ENCODE measurements at places on chromosomes 2 and 18.

GRCh38 chr18:57502624-57503023, 67.5 kb downstream of the ONECUT2 start:
- H3K27me3 ChIP-seq, result peaks cover 3% of the 10 kb centered on the region
- no peak overlapping the region for H3K27ac ChIP-seq
- H3K36me3 ChIP-seq, result no peaks in the 10 kb centered on the region
- H3K4me1 ChIP-seq, result peaks cover 3% of the 10 kb centered on the region

GRCh38 chr2:88199912-88200682, 30.0 kb downstream of the THNSL2 start:
- no peaks in the 10 kb centered on the region for H3K4me1 ChIP-seq
- H3K27me3 ChIP-seq, result peaks cover 39% of the 10 kb centered on the region
- no peaks in the 10 kb centered on the region for H3K36me3 ChIP-seq

GRCh38 chr2:153291718-153292117, 186.8 kb downstream of the RPRM start:
- no peak overlapping the region for H3K4me3 ChIP-seq
- DNase-seq, result no peak
- H3K27ac ChIP-seq, result no peak overlapping the region
- no peaks in the 10 kb centered on the region for H3K36me3 ChIP-seq
- H3K4me1 ChIP-seq, result no peaks in the 10 kb centered on the region

DNA sequence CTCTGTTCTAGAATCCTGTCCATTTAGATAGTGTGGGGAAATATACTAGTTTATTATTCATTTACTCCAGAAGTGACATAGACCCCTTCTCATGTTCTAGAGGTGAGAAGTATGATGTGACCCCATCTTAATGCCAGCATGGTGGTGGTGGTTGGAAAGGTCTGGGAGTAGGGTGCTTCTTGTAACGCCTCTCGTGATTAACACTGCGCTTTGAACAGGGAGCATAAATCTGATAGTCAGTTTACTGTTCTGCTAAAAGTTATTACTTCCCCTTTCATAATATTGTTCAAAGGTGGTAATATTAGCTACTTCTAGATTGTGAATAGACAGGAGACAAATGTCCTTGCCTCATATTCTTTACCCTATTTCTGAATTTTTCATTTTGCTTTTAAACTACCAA, 35.6 kb downstream of the EHBP1 start:
- no peaks in the 10 kb centered on the region for H3K36me3 ChIP-seq
- no peak overlapping the region for H3K27ac ChIP-seq
- no peaks in the 10 kb centered on the region for H3K27me3 ChIP-seq
- H3K4me3 ChIP-seq, result no peak overlapping the region
- no peak for DNase-seq

GRCh38 chr2:208392300-208392699, 14.3 kb upstream of the PTH2R start:
- DNase-seq, result no peak
- H3K27me3 ChIP-seq, result no peaks in the 10 kb centered on the region
- H3K36me3 ChIP-seq, result no peaks in the 10 kb centered on the region
- H3K27ac ChIP-seq, result no peak overlapping the region

GRCh38 chr2:126154256-126154785, 501.6 kb upstream of the GYPC start:
- H3K27ac ChIP-seq, result no peak overlapping the region
- H3K27me3 ChIP-seq, result no peaks in the 10 kb centered on the region
- H3K4me1 ChIP-seq, result no peaks in the 10 kb centered on the region

DNA sequence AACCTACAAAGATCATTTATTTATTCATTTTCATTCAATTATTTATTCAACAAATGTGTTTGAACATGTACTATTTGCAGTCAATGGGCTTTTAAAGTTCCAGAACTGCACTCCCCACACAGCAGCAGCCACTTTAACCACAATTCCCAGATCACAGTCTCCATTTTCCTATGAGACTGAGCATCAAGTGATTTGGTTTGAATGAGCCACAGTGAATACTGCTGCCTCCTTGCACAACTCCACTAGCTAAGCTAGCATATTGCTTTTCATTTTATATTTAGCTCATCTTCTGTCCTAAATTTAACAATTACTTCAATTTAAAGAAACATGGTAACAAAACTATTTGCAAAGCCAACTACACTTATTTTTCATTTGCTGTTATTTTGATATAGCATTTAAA, 353.4 kb upstream of the VRK2 start:
- no peaks in the 10 kb centered on the region for H3K36me3 ChIP-seq
- H3K4me3 ChIP-seq, result no peak overlapping the region
- no peaks in the 10 kb centered on the region for H3K27me3 ChIP-seq

DNA sequence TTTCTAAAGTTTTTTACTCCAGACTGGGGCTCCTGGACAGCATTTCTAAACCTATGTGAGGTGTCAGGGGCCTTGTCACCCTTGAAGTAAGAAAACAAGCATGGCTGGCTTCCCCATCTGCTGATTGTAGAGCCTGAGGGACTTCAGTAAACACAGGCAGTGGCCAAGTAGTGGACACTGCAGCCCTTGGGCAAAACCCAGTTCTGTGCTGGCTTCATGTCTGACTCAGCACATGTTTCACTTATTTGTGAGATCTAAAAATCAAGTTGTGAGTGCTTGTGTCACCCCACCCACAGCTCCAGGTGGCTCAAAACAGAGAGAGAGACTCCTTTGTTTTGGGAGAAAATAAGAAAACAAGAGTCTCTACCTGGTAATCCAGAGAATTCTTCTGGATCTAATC, 660.3 kb upstream of the VRK2 start:
- no peak overlapping the region for H3K4me3 ChIP-seq
- H3K36me3 ChIP-seq, result no peaks in the 10 kb centered on the region
- H3K27ac ChIP-seq, result no peak overlapping the region
- H3K4me1 ChIP-seq, result no peaks in the 10 kb centered on the region

DNA sequence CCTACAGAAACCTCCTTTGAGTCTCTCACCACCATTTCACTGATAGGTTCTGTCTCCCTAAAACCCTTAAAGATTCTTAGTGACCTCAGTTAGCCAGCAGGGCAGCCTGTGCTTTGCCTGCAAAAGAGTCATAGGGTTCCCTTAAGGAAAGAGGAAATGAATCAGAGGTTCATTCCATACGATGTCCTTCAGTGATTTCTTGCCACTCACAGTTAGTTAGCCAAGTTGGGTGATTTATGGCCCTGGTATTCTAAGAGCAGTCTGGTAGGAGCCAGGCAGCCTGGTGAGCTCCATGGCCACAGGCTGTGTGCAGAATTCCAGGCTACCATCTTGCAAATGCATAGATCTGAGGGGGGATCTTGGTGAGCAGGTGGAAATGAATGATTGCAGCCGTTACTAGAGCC, 18.7 kb upstream of the CCBE1 start:
- H3K4me3 ChIP-seq, result no peak overlapping the region
- H3K36me3 ChIP-seq, result no peaks in the 10 kb centered on the region
- peak overlapping the region; percentile 54 for H3K27ac ChIP-seq
- DNase-seq, result peak; percentile 31

- no peaks in the 10 kb centered on the region for H3K27me3 ChIP-seq
- no peaks in the 10 kb centered on the region for H3K36me3 ChIP-seq
- H3K4me1 ChIP-seq, result peaks cover 28% of the 10 kb centered on the region
- 0 out of 2 replicates have a peak overlapping the region, but pooled peaks have one; percentile 0 for H3K27ac ChIP-seq
- H3K4me3 ChIP-seq, result no peak overlapping the region
- DNase-seq, result peak; percentile 63
Observed at GRCh38 chr2:25491966-25492532, 150.3 kb upstream of the DNMT3A start.

DNA sequence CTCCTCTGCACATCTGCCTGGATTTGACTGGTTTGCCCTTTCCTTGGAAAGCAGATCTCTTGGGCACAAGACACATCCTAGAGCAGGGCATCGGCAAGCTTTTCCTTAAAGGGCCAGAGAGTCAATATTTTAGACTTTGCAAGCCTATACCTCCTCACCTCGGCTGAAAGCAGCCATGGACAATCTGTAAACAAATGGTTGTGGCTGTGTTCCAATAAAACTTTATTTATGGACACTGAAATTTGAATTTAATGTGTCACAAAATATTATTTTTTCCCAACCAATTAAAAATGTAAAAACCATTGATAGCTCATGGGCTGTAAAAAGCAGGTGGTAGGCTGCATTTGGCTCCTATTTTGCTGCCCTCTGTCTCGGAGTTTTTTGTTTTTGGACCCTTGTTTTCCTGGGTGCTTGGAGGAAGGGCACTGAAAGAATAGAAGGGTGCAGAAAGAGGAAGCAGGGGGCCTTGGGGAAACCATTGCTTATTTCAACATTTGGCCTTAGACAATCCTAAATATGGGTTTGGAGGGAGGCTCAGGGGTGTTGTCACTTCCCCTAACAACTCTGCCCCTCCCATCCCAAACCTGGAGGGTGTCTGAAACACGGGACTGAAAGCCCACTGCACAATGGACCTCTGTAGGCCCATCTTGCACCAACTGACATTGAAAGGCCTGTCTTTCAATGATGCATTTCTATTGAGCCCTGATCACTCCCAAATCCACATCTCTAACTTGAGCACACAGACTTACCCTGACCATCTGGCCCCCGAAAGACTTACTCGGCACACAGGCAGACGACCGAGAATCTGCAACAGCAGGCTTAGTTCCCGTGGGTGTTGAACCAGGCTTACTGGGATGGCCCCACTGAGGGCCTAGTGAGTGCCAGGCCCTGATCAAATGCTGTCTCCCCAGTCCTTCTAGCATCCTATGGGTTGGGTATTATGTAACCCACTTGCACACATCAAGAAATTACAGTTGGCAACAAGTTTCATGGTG, 7.1 kb upstream of the ZFP36L2 start:
- DNase-seq, result no peak
- no peaks in the 10 kb centered on the region for H3K27me3 ChIP-seq
- H3K36me3 ChIP-seq, result no peaks in the 10 kb centered on the region
- H3K27ac ChIP-seq, result no peak overlapping the region
- H3K4me1 ChIP-seq, result peaks cover 9% of the 10 kb centered on the region
- H3K4me3 ChIP-seq, result no peak overlapping the region

GRCh38 chr18:9535430-9535991, 60.2 kb downstream of the RALBP1 start:
- H3K27me3 ChIP-seq, result no peaks in the 10 kb centered on the region
- no peak for DNase-seq
- H3K4me3 ChIP-seq, result no peak overlapping the region
- H3K36me3 ChIP-seq, result peaks cover 15% of the 10 kb centered on the region

DNA sequence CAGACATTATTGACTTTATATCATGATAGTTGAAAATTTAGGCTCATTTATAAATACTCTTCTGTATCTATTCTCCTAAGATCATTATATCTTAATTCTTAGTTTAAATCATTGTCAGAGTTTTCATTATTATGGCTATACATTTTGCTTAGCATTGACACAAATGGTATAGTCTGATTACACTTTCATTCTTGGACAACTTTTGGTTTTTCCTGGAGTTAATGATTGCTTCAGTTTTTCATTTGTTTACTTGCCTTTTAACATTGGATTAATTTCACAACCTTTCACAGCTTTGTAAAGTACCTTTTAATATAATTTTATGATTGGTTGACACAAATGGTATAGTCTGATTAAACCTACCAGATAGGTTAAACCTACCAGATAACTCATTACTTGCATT, 298.2 kb downstream of the DYSF start:
- H3K4me3 ChIP-seq, result no peak overlapping the region
- H3K27ac ChIP-seq, result no peak overlapping the region
- no peak for DNase-seq
- no peaks in the 10 kb centered on the region for H3K27me3 ChIP-seq
- H3K36me3 ChIP-seq, result no peaks in the 10 kb centered on the region

DNA sequence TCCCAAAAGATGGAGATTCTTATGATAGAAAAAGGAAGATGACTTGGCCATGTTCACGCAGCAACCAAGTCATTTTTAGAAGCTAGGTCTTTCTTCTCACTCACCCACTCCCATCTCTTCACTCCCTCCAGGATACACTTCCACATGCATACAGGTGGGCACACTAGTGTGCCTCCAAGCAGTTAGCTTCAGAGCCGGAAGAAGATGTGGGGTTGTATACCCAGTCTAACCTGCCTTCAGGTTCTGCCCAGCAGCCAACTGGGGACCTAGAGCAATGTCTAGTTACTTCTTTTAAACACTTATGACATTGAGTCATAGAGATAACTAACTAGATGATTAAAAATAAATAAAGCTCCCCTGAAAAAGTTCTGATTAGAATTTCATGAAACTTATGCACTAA, 21.8 kb upstream of the TANK start:
- H3K27me3 ChIP-seq, result no peaks in the 10 kb centered on the region
- no peak overlapping the region for H3K27ac ChIP-seq
- DNase-seq, result no peak
- no peak overlapping the region for H3K4me3 ChIP-seq
- H3K36me3 ChIP-seq, result no peaks in the 10 kb centered on the region
- peaks cover 37% of the 10 kb centered on the region for H3K4me1 ChIP-seq

DNA sequence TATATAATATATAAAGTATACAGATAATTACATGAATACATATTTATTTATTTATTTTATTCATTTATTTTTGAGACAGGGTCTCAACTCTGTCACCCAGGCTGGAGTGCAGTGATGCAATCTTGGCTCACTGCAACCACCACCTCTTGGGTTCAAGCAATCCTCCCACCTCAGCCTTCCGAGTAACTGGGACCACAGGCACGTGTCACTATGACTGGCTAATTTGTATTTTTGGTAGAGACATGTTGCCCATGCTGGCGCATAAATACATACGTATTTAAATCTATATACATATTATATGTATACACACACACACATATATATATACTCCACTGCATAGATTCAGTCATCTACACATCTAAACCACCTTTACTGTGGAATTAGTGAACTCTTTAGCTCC, 20.6 kb upstream of the NDUFV2 start:
- H3K27me3 ChIP-seq, result no peaks in the 10 kb centered on the region
- H3K36me3 ChIP-seq, result no peaks in the 10 kb centered on the region
- H3K4me1 ChIP-seq, result no peaks in the 10 kb centered on the region
- no peak overlapping the region for H3K27ac ChIP-seq

GRCh38 chr2:219470429-219470828, 28.3 kb upstream of the GMPPA start:
- no peak for DNase-seq
- no peak overlapping the region for H3K4me3 ChIP-seq
- no peak overlapping the region for H3K27ac ChIP-seq
- no peaks in the 10 kb centered on the region for H3K4me1 ChIP-seq
- no peaks in the 10 kb centered on the region for H3K36me3 ChIP-seq

DNA sequence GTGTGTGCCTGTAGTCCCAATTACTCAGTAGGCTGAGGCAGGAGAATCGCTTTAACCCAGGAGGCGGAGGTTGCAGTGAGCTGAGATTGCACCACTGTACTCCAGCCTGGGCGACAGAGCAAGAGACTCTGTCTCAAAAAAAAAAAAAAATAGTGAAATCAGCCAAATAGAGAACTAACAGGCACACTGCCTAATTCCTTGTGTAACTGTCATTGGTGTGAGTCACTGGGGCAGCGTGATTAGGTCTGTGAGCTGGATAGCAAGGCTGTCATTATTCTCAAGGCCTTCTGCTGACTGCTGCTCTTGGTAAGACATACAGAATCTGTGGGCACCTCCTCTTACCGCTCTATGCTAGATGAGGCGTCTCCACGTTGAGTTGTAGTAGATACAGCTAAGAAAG, 270.3 kb downstream of the NEDD4L start:
- no peaks in the 10 kb centered on the region for H3K27me3 ChIP-seq
- peaks cover 49% of the 10 kb centered on the region for H3K4me1 ChIP-seq
- H3K36me3 ChIP-seq, result peaks cover 13% of the 10 kb centered on the region
- DNase-seq, result peak; percentile 31

Measured in PC-9 (cell line).